ENCODE measurements at places on chromosomes 6 and 20. TPM values are rescaled to one million over a fixed set of nuclear protein-coding genes. Genes with fewer than 3 reads are reported as not detected.

DNA sequence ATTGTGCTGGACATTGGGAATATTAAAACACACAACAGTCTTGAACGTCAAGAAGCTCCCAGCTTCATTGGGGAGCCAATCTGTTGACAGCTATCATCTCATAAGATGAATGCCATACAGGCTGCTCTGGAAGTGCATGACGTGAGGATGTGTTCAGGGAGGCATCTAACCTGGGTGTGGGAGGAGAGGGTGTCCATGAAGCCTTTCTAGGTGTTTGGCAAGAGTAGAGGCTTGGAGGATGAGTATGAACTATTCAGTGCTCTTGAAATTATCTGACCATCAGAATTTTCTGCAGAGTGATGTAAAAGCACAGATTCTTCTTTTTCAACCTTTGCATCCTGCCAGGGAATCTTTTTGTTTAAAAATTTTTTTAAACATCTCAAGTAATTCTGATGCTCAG lies 11.6 kb downstream of the AKAP7 start:
- H3K4me1 ChIP-seq: no peaks in the 10 kb centered on the region
- no peaks in the 10 kb centered on the region for H3K27me3 ChIP-seq
- no peak for DNase-seq

DNA sequence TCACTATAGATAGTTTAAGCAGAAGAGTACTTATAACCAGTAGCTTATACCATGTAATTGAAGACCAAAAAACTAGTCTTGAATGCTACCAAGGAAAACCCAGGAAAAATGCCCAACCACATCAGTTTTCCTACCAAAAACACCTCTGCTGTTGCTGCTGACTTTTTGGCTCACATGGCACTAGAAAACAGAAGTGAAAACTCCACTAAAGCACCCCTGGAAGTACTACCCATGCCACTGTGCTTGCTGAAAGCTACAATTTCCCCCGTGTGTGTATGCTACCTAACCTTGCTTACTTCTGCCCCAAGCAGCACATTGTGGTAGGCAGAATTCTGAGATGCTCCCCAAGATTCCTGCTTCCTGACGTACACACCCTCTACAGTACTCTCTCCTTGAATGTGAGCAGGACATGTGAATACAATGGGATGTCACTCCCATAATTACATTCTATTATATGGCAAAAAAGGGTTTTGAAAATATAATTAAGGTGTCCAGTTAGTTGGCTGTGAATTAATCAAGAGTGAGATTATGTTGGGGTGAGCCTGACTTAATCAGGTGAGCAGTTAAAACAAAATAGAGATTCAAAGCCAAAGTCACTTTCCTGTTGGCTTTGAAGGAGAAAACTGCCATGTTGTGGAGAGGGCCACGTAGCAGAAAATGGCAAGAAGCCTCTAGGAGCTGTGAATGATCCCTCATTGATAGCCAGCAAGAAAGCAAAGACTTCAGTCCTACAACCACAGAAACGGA lies 209.8 kb upstream of the MARCKS start:
- no peaks in the 10 kb centered on the region for H3K27me3 ChIP-seq
- H3K36me3 ChIP-seq: no peaks in the 10 kb centered on the region
- no peak for DNase-seq
- no peak overlapping the region for H3K4me3 ChIP-seq
- H3K4me1 ChIP-seq: no peaks in the 10 kb centered on the region

GRCh38 chr6:22320750-22321149 lies 23.9 kb upstream of the PRL start:
- peaks cover 13% of the 10 kb centered on the region for H3K4me1 ChIP-seq
- no peaks in the 10 kb centered on the region for H3K27me3 ChIP-seq
- no peak overlapping the region for H3K27ac ChIP-seq
- DNase-seq: no peak

SRSF12 gene
- 3.6 TPM for total RNA-seq

- no peaks in the 10 kb centered on the region for H3K27me3 ChIP-seq
- no peak overlapping the region for H3K27ac ChIP-seq
- no peaks in the 10 kb centered on the region for H3K36me3 ChIP-seq
- DNase-seq: no peak
- no peak overlapping the region for H3K4me3 ChIP-seq
Observed at GRCh38 chr6:113439866-113440265, 417.3 kb upstream of the MARCKS start.

DNA sequence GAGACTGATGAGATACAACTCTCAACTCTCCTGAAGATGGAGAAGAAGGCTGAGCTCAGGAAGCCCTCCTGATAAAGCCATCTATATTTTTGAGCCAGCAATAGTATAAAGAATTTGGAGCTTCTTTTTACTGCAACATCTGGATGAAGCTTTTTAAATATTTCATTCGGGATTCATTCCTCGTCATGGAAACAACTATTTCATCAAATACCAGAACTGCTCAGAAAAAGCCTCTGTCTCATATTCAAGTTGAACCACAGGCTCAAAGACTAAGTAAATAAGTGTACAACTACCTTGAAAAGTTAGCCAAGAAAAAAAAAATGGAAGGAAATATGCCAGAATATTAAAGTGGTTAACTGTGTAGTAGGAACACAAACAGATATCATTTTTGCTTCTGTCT lies 37.8 kb downstream of the PTPRT start:
- H3K4me1 ChIP-seq: no peaks in the 10 kb centered on the region
- DNase-seq: no peak
- H3K27ac ChIP-seq: no peak overlapping the region

GRCh38 chr6:33959661-33960344 lies 156.0 kb upstream of the MLN start:
- no peaks in the 10 kb centered on the region for H3K4me1 ChIP-seq
- H3K4me3 ChIP-seq: no peak overlapping the region
- H3K27me3 ChIP-seq: no peaks in the 10 kb centered on the region

DNA sequence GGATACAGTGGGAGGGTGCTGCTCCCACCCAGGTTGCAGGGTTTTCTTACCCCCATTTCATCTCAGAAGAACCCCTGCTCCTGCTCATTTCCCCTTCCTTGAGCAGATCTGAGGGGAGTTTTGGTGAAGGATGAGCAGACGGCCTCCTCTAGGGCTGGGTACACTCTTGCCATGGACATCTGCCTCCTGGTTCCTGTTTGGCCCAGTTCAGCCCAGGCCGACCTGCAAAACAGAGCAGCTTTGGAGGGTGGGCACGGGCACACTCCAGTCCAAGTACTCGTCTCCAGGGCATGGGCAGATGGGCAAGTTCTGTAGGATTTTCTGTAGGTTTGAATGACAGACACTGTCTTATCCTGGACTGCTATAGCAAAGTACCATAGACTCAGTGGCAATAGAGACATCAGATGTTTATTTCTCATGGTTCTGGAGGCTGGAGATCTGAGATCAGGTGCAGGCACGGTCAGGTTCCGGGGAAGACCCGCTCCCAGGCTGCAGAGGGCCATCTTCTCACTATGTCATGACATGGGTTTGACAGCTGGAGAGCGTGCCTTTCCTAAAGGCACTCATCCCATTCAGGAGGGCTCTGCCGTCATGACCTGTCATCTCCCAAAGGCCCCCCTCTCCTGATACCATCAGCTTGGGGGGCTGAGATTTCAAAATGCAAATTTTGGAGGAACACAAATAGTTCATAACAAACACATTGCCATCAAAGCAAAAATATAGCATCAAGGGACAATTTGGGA lies 6.2 kb downstream of the NPBWR2 start:
- DNase-seq: no peak
- peaks cover 9% of the 10 kb centered on the region for H3K4me1 ChIP-seq
- H3K27ac ChIP-seq: no peak overlapping the region
- no peaks in the 10 kb centered on the region for H3K36me3 ChIP-seq

MANEA gene
- 10.0 TPM for total RNA-seq

Measured in sigmoid colon (tissue), 7 donors.